Stimulated activated CD4-positive, alpha-beta T cell treated with anti-CD3 and anti-CD28 coated beads, Interleukin-12 subunit alpha, Interleukin-12 subunit beta, amount 100 ng/mL, for 48 hours (primary cell): ENCODE measurements at places on chromosomes 12 and 14.

GRCh38 chr12:21521541-21521940 lies 4.6 kb upstream of the SPX start:
- DNase-seq = no peak

DNA sequence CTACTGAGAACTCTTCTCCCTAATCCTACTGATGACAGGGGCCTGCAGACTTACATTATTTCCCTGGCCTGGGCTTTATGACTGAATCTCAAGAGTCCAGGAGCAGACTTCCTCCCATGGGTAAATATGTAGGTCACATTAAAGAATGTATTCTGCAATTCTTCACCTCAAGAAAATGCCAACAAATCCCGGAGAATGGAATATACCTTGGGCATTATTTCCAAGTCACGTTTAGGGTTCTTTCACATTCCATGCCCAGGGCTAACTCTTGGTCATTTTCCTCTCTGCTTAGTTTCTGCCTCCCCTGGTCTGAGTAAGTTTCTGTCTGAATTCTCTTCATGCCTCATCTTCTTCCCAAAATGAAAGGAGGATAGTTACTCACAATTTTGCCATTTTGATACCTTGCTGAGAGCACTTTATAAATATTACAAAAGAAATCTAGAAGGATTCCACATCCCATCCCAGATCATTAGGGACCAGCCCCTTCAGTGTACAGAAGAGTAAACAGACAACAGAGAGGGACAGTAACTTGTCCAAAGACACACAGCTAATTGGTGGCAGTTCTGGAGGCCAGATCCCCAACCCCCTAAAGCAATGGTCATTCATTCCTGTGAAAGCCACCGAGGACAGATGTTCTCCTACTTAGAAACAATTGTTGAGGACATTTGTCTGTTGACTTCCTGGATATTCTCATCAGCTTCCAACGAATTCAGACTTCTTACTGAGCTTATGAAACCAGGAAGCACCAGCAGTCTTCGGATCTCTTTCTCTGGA lies 605 bp downstream of the PAH start:
- no peak for DNase-seq

DNA sequence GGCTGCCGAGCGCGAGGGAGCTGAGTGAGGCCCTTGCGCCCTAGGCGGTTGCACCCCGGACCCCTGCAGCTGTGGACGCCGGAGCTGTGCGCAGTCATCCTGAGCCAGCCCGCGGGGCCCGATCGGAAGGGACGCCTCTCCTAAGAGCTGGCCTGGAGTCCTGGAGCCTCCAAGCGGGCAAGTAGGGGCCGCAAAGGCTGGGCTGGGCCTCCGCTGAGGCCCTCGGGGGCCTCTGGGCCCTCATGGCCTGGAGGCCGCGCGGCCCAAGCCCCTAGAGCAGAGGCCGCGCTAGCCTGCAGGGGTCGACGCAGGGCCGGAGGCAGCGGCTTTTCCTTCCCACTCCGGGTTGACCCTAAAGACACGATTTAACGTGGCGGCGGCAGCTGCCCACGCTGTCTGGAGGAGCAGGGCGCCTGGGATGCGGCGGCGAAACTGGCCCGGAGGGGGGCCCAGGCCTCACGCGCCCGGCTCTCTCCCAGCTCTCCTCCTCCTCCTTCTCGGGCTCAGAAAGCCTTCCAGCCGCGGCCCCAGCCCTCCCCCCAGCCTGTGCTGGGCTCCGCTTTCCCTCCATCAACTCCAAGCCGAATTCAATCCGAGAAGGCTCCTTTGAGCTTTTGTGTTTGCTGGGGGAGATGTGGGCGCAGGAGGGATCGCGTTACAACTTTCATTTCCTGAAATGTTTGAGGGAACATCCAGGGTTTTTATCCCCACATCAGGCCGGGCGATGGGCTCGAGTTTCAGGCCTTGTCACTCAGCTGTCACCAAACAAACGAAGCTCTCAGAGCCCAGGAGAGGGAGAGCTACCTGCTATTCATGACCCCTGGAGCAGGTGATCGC lies 11.6 kb downstream of the SIX1 start:
- no peak for DNase-seq

DNA sequence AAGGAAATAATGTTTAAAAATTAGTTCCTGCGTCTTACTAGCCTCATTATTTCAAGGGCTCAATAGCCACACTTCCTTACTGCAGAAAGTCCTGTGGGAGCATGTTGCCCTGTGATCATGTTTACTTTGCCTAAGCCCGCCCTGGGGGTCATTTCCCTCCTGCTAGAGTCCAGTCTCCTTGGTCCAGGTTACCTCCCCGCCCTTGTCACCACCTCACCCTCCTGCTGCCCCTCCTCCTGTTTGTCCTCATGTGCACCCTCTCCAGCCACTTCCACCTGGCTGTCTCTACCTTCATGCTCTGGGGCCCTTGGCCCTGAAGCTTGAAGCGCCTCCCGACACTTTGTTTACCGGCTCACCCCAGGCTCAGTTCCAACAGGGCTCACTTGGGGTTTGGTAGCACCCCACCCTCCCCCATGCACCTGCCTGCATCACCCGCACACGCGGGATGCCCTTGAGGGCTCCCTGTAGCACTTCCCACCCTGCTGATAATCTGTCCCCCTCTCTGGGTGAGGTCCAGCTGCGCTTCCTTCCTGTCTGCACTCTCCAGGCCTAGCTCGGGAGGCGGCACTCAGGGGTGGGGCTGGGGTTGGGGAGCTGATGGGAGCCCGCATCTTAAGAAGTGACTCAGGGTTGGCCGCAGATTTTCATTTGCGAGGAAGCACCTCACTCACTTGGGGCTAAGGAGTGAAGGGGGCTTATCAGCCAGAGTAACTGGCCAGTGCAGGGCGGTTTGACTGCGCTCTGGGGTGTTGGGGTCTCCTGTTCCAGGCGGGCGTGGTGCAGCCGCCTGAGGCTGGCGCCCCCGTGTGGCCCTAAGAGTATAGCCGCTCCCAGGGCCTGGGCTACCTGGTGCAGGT lies 40.1 kb downstream of the SMIM41 start:
- no peak for DNase-seq

DNA sequence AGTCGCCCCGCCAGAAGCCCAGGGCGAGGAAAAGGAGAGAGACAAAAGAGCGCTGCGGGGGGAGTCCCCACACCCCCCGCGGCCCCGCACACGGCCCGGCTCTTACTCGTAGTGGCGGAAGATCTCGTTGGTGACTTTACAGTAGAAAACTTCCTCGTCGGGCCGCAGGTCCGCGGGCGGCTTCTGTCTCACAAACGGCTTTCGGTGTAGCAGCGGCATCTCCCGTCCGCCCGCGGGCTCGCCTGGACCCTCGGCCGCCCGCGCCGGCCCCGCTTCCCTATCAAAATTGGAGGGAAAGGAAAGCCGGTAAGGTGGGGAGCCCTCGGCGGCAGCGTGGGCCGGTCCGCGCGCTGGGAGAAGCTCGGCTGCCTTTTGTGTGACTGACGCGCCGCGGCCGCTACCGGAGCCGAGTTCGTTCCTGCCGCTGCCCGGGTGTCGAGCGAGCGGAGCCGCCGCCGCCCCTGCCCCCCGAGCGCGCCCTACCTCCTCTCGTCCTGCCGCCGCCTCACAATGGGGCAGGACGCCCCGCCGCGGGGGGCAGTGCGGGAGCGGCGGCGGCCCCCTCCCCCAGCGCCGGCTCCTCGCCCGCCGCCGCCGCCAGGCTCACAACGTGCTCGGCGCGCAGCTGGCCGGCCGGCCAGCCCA lies 652 bp downstream of the BAZ1A start:
- DNase-seq = peak; percentile 22

GRCh38 chr12:105078712-105079570 lies 5.3 kb downstream of the ALDH1L2 start:
- no peak for DNase-seq

DNA sequence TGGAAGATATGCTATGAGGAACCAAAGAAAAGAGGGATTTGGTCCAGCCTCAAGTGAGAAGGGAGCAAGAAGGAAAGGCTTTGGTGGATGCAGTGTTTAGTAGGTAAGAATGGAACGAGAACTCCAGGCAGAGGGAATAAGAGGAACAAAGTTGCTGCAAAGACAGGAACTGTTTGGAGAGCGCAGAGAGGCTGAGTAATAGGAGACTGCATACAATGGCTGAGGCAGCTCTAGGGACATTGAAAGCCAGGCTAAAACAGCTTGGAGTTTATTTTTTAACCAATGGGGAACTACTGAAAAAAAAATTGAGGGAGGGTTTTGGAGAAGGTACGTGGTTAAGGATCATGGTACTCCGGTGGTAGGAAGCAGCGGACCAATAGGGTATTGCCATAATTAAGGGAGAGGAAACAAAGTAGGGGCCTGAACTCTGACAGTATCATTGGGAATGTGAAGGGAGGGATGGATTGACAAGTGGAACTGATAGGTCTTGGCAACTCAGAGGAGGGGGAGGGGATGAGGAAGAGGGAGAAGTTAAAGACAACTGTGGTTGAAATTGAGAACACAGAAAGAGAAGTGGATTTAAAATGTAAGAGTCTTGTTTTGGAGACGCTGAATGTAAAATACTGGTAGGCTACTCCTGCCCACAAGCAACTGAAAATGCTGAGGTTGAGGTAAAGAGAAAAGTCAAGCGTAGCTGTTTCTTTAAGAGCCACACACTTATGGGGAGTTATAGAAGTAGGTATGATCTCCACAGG lies 4.8 kb downstream of the ASCL4 start:
- DNase-seq = no peak

DNA sequence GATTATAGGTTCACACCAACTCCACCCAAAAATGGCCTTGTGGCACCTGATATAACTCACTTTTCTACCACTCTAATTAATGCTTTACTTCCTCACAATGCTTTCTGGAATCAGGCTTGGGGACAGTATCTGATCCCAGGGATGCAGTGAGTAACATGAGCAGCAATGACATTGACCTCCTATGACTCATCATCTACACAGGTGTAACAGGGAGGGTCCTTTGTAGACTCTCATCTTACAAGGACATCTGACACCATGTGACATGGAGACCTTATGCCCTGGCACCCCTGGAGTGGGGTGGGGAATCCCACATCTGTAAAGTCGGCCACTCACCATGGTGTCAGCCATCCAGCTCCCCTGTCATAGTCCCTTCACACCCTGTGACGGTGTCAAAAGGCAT lies 586.4 kb downstream of the MED13L start:
- no peak for DNase-seq

GRCh38 chr14:76974365-76974764 lies 54.1 kb downstream of the IRF2BPL start:
- no peak for DNase-seq

GRCh38 chr14:22541721-22542120 lies 47.3 kb downstream of the DAD1 start:
- DNase-seq = no peak

- no peak for DNase-seq
Measured at GRCh38 chr14:68464711-68465110, 328.2 kb downstream of the ZFP36L1 start.

DNA sequence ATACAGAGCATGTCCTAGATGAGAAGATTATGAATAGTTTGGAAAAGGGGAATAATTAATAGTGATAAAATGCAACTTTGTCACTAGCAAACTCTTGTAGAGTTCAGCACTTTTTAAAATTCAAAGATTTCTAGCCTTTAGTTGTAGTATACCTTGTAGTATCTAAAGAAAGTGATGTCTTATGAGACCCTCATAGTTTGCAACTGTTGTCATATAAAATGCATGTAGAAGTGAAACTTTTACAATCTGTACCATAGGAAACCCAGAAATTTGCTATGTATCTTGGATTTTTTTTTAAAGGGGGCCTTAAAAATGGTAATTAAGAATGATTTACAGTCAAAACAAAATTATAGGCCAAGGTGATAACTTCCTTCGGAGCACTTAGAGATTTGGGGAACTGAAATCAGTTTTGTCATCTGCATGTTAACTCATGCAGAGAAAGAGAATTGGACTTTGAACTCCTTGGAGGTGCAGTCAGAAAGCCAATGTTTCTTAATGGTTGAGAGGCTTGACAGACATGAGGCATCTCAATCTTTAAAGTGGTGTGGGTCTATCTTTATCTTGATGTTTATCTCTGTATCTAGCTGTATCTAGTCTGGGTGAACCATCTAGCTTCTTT lies 1.3 kb downstream of the LRRK2 start:
- no peak for DNase-seq

DNA sequence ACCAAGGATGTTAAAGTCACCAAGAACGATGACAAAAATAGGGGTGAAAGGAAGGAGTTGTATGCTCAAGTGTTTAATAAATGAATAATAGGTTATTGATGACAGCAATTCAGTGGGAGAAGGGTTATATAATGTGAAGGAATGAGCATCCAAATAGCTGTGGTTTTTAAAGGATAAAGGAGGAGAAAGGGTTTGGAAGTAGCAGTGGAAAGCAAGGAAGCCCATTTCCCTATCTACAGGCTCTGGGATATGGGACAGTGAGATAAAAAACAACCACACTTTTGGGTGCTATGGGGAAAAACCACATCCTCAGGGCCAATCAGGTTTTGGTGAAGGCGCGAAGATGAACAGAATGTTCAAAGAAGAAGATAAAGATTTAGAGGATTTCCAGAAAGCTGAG lies 258.6 kb downstream of the ZFP36L1 start:
- no peak for DNase-seq

DNA sequence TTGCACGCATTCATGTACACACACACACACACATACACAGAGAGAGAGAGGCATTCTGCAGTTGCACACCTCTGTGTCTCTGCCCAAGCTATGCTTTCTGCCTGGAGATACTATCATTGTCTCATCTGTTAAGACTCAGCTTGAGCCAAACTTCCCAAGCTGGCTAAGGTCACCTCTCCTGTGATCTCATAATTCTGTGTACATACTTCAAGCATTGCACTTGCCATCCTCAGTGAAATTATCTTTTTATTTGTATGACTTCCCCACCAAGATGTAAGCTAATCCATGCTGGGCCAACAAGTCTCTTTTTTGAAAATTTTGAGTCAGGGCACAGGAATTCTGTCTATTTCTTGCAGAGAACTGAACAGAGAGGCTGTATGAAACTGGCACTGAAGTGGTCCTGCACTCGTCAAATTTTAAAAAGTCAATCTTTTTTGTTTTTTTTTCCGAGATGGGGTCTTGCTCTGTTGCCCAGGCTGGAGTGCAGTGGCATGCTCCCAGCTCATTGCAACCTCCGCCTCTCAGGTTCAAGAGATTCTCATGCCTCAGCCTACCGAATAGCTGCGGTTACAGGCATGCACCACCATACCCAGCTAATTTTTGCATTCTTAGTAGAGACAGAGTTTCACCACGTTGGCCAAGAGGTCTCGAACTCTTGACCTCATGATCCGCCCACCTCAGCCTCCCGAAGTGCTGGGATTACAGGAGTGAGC lies 44.3 kb downstream of the TMTC1 start:
- no peak for DNase-seq
